ENCODE measurements at places on chromosomes 7 and 10. TPM values are rescaled to one million over a fixed set of nuclear protein-coding genes. Genes with fewer than 3 reads are reported as not detected.

Gene CALHM1
- 0.12 TPM for total RNA-seq

Gene IGFBP1
- not detected for total RNA-seq

Gene NIPSNAP2
- 38.6 TPM for total RNA-seq

DNA sequence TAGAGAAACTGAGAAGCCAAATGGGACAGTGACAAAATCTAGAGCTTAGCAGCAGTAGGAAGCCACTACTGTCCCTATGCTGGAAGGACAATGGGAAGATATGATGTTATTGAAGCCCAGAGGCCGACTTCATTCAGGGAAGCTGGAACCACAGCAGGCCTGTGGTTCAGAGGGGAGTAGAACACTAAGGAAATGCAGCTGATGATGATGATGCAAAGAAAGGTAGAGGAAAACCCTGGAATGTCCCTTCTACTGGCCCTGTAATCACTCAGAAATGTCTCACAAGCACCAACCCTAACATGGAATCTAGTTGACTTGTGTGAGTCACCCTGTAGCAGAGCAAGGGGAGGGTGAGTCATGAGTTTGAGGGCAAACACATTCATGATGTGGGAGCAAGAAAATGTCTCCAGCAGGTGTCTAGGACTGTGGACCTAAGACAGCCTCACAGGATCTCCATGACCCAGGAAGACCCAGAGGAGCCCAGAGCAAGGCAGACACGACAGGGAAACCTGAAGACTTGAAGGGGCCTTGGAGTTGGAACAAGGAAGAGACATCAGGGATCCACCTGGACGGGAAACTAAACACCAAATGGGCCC lies 37.0 kb upstream of the LRRC17 start:
- DNase-seq: peak; percentile 7

DNA sequence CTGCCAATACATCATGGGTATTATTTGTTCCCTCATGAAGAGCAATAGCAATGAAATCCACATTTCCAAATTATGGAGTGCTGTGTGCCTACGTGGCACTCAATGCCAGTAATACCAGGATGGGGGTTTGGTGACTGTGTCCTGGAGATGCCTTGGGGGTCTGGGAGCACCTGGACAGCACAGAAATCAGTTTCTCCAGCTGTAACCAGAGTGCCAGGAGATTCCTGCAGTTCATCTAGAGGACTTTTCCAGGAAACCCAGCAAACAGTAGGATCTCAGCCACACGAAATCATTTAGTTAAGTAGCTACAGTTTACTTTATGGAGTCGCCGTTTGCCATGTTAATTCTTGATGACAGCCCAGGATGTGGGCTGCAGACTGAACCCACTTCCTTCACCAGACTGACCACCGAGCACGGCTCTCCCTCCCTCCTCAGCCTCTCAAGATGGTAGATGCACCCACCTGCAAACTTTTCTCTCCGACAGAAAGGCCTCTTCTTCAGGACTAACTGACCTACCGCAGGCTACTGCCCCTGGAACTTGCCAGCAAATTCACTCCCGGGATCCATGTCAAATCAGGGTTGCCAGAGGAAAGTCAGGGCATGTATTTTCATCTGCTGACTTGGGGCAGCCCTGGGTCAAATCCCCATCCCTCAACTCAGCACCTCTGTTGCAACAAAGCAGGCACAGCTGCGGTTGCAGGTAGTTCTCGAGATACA lies 30.3 kb downstream of the MKI67 start:
- DNase-seq: peak; percentile 38

- DNase-seq: no peak
These were observed 111.5 kb downstream of the HDAC9 start for GRCh38 chr7:18607025-18607424.

- DNase-seq: no peak
These were observed 29.5 kb upstream of the LEP start for GRCh38 chr7:128211626-128212025.

GRCh38 chr10:62681211-62681940 lies 123.1 kb upstream of the ADO start:
- peak; percentile 64 for DNase-seq

DNA sequence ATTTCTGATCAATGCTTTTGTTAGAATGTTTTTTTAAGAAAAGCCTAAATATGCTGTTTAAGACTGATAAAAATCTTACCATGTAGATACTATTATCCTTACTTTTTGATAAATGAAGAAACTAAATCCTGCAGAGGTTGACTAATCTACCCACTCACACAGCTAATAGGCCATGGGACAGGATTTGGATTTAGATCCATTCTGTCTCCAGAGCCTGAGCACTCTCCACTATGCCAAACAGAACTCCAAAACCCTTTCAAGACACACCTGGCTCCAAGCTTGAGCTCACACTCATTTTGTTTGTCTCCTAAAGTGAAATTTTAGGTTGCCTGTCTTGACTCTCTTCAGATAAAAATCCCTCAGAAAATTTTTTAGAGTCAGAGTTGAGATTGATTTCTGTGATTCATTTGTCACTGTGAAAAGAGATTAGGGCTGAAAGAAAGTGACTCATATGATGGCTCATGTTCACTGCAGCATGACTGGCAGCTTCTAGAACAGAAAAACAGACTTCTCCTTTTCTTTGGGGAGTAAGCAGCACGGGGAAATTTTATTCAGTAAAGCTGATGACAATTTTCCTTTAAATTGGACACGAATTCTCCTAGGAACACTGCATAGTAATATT lies 132.3 kb upstream of the POT1 start:
- DNase-seq: no peak
